ENCODE measurements at places on chromosomes 12 and 14. TPM values are rescaled to one million over a fixed set of nuclear protein-coding genes. Genes with fewer than 3 reads are reported as not detected.

SMIM41 gene
- not detected for total RNA-seq

OVCH1 gene
- total RNA-seq: not detected

MMP19 gene
- not detected for total RNA-seq

LRTM2 gene
- total RNA-seq: not detected

BRF1 gene
- 46.9 TPM for total RNA-seq

MYF6 gene
- not detected for total RNA-seq

INSM2 gene
- not detected for total RNA-seq

PTPRB gene
- not detected for total RNA-seq

DNA sequence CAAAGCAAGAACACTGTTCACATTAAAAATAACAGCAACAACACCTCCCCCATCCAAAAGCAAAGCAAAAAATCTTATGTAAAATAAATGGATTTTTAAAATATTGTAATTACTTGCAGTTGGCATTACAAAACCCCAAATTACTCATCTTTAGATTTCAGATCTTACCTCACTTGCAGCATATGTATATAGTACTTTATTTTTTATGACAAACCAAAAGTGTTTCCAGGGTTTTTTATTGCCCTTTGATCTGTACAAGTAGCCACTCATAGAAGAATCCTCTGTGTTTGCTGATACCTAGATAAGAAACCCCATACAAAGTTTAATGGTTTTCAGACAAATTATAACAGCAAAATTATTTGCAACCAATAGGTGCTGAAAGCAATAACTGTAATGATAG lies 12.2 kb upstream of the NR2C1 start:
- no peaks in the 10 kb centered on the region for H3K4me1 ChIP-seq
- no peak overlapping the region for H3K27ac ChIP-seq
- H3K36me3 ChIP-seq: no peaks in the 10 kb centered on the region
- H3K4me3 ChIP-seq: no peak overlapping the region
- H3K27me3 ChIP-seq: peaks cover 12% of the 10 kb centered on the region

DNA sequence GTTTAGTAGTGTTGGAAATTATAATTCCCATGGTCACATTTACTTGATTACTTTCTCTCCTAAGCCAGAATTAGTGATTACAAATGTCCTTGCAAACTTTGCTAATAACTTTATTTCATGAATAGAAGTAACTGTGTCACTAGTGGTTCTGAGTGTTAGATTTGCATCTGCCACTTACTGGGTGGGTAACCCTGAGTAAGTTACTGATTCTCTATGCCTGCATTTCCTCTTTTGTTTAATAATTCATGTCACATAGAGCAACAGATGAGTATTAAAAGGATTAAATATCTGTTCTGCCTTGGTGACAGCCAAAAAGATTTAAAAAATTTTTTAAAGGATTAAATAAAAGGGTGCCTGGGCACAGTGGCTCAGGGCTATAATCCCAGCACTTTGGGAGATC lies 78.6 kb downstream of the BHLHE41 start:
- no peaks in the 10 kb centered on the region for H3K4me1 ChIP-seq
- DNase-seq: no peak
- no peak overlapping the region for H3K27ac ChIP-seq
- H3K27me3 ChIP-seq: peaks cover 8% of the 10 kb centered on the region
- no peak overlapping the region for H3K4me3 ChIP-seq

DNA sequence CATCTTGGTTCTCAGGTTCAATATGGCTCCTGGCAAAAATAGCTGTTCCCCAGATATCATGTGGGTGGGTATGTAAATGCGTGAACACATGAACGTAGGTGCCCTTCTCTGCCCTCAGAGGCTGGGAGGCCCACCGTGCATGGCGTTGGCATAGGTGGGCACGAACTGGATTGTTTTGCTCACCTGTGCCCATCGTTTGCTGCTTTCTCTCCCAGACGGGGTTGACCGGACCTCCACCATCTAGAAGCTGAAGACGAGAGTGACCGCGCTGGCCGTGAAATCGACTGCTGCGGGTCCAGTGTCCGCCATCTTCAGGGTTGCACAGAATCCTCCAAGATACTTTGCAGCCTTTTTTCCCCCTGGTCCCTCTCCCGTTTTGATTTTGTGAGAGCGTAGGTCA lies 113.9 kb downstream of the GCH1 start:
- no peaks in the 10 kb centered on the region for H3K4me1 ChIP-seq
- H3K4me3 ChIP-seq: no peak overlapping the region
- H3K27me3 ChIP-seq: peaks cover 1% of the 10 kb centered on the region
- DNase-seq: no peak
- H3K36me3 ChIP-seq: no peaks in the 10 kb centered on the region

- no peaks in the 10 kb centered on the region for H3K27me3 ChIP-seq
- no peaks in the 10 kb centered on the region for H3K4me1 ChIP-seq
Measured at GRCh38 chr14:88422919-88423650, 37.6 kb downstream of the SPATA7 start.

GRCh38 chr12:49580572-49581535 lies 12.9 kb upstream of the MCRS1 start:
- peak; percentile 36 for DNase-seq
- peaks cover 4% of the 10 kb centered on the region for H3K36me3 ChIP-seq

GRCh38 chr12:75508159-75508558 lies 3.2 kb downstream of the KRR1 start:
- peaks cover 31% of the 10 kb centered on the region for H3K36me3 ChIP-seq
- H3K27me3 ChIP-seq: no peaks in the 10 kb centered on the region
- peaks cover 58% of the 10 kb centered on the region for H3K4me1 ChIP-seq
- no peak for DNase-seq

DNA sequence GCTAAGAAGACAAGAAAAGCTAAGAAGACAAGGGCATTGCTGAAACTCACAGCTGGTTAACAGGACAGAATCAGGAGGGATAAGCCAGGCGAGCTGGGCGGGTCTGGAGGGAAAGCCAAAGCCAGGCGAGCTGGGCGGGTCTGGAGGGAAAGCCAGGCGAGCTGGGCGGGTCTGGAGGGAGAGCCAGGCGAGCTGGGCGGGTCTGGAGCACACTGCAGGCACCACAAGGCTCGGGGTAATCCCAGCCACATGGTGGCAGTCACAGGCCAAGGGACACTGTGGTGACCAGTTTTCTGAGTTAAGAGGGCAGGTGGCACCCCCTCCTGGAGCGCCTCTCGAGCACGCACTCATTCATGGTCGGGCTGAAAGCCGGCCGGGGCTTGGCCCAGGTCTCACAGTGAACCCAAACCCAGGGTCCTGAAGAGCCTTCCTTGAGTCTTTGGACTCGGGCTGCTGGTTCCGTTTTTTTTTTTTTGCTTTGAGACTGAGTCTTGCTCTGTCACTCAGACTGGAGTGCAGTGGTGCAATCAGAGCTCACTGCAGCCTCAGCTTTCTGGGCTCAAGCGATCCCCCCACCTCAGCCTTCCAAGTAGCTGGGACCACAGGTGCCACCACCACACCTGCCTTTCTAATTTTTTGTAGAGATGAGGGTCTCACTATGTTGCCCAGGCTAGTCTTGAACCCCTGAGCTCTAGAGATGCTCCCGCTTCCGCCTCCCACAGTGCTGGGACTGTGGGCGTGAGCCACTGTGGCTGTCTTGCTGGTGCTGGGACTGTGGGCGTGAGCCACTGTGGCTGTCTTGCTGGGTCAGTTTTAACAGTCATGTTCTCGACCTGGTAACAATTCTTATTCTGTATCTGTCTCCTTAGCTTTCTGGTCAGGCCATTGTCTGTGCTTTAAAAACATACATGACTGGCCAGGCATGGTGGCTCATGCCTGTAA lies 40.2 kb downstream of the HSP90AA1 start:
- H3K36me3 ChIP-seq: peaks cover 58% of the 10 kb centered on the region
- no peaks in the 10 kb centered on the region for H3K4me1 ChIP-seq
- no peak for DNase-seq
- H3K27ac ChIP-seq: peak overlapping the region; percentile 44
- H3K27me3 ChIP-seq: no peaks in the 10 kb centered on the region

- H3K27me3 ChIP-seq: peaks cover 65% of the 10 kb centered on the region
- no peak for DNase-seq
- H3K36me3 ChIP-seq: no peaks in the 10 kb centered on the region
- H3K4me1 ChIP-seq: peaks cover 10% of the 10 kb centered on the region
Measured at GRCh38 chr12:95787274-95787818, 3.2 kb downstream of the NTN4 start.

DNA sequence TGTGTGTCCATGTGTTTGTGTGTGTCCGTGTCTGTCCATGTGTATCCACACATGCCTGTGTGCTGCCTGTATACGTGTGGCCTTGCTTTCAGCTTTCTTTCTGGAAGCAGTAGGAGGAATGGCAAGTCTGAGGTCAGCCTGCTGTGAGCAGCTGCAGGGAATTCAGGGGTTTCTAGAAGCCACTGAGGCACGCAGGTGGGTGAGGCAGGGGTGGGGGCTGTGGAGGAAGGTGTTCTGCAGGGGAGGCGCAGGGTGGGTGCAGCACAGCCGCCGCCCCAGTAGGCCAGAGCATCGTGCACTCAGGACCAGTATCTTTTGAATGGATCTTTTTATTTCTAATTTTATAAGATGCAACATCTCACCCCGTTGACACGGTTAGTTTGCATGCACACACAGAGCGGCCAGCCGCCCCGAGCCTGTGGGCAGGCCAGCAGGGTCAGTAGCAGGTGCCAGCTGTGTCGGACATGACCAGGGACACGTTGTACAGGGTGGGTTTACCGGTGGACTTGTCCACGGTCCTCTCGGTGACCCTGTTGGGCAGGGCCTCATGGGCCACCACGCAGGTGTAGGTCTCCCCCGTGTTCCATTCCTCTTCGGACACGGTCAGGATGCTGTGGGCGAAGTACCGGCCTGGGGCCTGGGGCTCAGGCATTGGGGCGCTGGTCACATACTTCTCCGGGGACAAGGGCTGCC lies 327.7 kb downstream of the TMEM121 start:
- DNase-seq: no peak
- H3K4me3 ChIP-seq: no peak overlapping the region
- H3K27ac ChIP-seq: no peak overlapping the region
- peaks cover 7% of the 10 kb centered on the region for H3K36me3 ChIP-seq

GRCh38 chr12:76545486-76545885 lies 14.1 kb downstream of the OSBPL8 start:
- peaks cover 9% of the 10 kb centered on the region for H3K36me3 ChIP-seq
- peaks cover 42% of the 10 kb centered on the region for H3K4me1 ChIP-seq
- no peak overlapping the region for H3K4me3 ChIP-seq
- H3K27ac ChIP-seq: no peak overlapping the region

GRCh38 chr12:113933201-113933786 lies 32.8 kb downstream of the RBM19 start:
- no peak overlapping the region for H3K4me3 ChIP-seq
- no peaks in the 10 kb centered on the region for H3K27me3 ChIP-seq
- H3K36me3 ChIP-seq: peaks cover 44% of the 10 kb centered on the region

- peak; percentile 26 for DNase-seq
- peaks cover 19% of the 10 kb centered on the region for H3K36me3 ChIP-seq
- no peaks in the 10 kb centered on the region for H3K27me3 ChIP-seq
- peaks cover 62% of the 10 kb centered on the region for H3K4me1 ChIP-seq
- H3K27ac ChIP-seq: peak overlapping the region; percentile 72
Measured at GRCh38 chr12:112939761-112940381, 1.6 kb downstream of the OAS3 start.

DNA sequence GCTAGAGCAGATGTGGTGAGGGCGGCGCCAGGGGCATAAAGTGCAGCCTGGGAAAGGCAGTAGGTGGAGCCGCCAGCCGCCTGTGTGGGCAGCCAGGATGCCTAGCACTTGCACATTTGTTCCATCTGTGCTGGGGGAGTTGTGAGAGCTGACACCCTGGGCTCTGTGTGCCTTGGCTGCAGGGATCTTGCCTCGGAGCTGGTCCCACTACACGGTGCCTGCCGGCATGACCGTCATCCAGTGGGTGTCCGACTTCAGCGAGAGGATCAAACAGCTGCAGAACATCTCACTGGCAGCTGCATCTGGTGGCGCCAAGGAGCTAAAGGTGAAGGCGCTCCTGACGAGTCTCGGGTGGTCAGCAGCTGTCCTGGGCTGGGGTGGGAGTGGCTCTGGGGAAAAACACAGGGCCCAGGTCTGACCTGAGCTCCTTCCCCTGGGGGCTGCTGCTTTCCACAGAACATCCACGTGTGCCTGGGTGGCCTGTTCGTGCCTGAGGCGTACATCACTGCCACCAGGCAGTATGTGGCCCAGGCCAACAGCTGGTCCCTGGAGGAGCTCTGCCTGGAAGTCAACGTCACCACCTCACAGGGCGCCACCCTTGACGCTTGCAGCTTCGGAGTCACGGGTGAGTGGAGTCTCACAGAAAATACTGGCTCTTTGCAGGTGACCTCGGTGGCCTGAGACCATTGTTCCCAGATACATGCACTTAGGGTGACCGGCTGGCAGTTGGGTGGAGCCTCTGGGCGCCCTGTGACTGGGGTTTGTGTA lies 37.4 kb downstream of the HSP90AA1 start:
- DNase-seq: no peak
- H3K27ac ChIP-seq: no peak overlapping the region
- H3K4me1 ChIP-seq: no peaks in the 10 kb centered on the region
- H3K27me3 ChIP-seq: no peaks in the 10 kb centered on the region
- H3K36me3 ChIP-seq: peaks cover 41% of the 10 kb centered on the region

DNA sequence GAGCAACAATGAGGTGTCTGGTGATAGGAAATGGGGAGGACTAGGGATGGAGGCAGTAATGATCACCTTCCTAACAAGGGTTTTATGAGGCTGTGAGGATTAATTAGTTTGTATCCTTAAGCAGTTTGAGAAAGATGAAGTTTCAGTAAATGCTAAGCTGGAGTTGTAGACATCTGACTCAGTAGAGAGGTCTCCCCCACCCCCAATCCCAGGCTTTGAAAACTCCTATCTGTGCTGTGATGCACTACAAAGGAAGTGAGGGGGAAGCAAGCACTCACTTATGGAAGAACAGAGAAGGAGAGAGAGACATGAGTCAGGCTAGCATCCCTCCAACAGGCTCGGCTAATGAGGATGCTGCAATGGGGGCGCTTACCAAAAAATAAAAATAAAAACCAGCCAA lies 5.5 kb upstream of the BCL11B start:
- H3K4me1 ChIP-seq: peaks cover 36% of the 10 kb centered on the region
- peaks cover 22% of the 10 kb centered on the region for H3K27me3 ChIP-seq
- H3K4me3 ChIP-seq: no peak overlapping the region
- no peak for DNase-seq

DNA sequence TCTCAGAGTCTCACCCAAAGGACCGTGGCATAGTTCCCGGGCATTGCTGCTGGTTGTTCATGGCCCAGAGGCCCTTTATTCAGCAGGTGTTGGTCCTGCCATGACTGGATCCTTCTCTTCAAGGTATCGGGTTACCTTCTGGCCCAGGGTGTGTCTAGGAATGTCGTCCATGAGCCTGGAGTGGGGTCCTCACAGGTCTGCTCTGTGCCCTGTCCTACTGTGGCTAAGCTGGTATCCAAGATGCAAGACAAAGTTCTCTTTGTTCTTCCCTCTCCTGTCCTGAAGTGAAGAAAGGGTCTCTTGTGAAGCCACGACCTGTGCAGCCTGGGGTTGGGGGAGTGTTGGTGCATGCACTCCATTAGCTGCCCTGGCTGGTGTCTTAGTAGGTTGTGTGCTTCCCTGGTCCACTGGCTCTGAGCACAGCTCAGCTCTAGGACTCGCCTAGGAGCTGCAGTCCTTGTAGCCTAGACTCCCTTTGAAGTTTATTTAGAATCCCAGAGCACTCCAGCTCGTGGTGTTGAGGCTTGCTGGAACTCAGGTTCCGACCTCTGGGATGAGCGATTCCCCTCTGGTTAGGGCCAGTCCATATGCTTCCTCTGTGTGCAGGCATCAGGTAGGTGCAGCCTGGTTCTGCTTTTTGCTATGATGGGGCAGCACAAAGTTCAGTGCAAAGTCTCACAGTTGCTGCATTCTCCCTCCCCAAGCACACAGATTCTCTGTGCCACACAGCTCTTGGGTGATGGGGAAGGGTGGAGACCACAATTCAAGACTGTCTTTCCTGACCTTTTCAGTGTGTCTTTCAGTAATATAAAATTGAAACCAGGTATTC lies 117.4 kb downstream of the NUBPL start:
- no peak overlapping the region for H3K4me3 ChIP-seq
- H3K4me1 ChIP-seq: no peaks in the 10 kb centered on the region
- no peaks in the 10 kb centered on the region for H3K27me3 ChIP-seq

All from activated T-helper 1 cell treated with anti-CD3 and anti-CD28 coated beads, Interleukin-12 subunit alpha, Interleukin-12 subunit beta, Interleukin-2, Interleukin-4 antibody, amounts not matched to agents 30 ng/mL and 10 ng/mL and 1 ng/mL, durations not matched to agents 14 hours and 24 hours and 36 hours (primary cell).